ENCODE measurements at places on chromosomes 16 and 17.
A peak's percentile ranks its signal among the peaks of the same experiment; 100 is the strongest.

- DNase-seq, result no peak
Measured at GRCh38 chr16:50301626-50302471, 35.5 kb downstream of the ADCY7 start.

DNA sequence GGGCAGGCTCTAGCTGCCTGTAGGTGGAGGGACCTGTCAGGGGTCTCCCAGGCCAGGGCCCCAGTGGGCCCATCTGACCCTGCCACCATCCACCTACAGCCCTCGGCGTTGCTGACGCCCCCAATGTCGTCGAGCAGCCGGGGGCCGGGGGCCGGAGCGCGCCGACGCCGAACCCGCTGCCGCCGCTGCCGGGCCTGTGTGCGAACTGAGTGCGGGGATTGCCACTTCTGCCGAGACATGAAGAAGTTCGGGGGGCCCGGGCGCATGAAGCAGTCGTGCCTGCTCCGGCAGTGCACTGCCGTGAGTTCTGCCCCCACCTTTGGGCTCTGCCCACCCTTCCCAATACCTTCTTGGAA lies 2.2 kb downstream of the FBXL19 start:
- no peak for DNase-seq

GRCh38 chr17:47978324-47978723 lies 7.4 kb downstream of the CDK5RAP3 start:
- DNase-seq, result peak; percentile 87

GRCh38 chr17:76441686-76442340 lies 11.1 kb downstream of the UBE2O start:
- DNase-seq, result peak; percentile 42

DNA sequence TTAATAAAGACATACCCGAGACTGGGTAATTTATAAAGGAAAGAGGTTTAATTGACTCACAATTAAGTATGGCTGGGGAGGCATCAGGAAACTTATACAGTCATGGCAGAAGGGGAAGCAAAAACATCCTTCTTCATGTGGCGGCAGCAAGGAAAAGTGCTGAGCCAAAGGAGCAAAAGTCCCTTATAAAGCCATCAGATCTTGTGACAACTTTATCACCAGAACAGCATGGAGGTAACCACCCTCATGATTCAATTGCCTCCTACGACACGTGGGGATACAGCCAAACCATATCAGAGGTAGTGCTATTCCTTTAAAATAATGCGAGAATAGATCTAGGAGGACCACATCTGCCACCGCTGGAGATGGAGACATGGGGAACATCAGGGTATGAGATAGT lies 9.0 kb downstream of the C16orf54 start:
- DNase-seq, result no peak

DNA sequence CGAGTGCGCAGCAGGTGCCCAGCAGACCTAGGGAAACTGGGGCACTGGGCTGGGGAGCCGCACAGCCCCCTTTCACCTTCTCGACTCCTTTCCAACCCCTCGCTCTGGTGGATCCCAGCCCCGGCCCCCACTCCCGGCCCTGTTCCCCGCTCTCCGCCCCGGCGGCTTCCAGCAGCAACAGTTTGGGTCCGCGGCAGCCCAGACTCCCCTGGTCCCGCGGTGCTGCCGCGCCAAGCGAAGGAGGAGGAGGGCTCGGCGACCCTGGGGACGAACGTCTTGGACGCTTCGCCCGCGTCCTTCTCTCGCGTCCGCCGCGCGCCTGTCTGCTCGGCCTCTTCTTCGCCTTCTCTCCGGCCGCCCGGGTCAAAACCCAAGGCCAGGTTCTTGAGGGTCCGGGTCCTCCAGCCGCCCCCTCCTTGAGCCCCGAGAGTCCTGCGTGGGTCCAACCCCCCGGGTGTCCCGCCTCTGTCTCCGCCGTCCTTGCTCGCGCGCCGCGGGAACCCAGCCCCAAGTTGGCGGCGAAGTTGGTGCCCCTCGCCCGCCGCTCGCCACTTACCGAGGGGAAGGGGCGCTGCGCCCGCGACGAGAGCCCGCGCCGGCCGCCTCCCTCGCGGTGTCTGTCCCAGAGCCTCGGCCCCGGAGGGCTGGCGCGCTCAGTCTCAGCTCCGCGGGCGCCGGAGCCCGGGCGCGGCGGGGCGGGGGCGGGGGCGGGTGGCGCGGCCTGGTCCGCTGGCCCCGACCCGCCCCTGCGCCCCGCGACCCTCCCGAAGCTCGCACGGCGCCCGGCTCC lies 1.4 kb upstream of the GRIN2C start:
- no peak for DNase-seq

GRCh38 chr17:2363851-2364762 lies 26.8 kb downstream of the SGSM2 start:
- no peak for DNase-seq

DNA sequence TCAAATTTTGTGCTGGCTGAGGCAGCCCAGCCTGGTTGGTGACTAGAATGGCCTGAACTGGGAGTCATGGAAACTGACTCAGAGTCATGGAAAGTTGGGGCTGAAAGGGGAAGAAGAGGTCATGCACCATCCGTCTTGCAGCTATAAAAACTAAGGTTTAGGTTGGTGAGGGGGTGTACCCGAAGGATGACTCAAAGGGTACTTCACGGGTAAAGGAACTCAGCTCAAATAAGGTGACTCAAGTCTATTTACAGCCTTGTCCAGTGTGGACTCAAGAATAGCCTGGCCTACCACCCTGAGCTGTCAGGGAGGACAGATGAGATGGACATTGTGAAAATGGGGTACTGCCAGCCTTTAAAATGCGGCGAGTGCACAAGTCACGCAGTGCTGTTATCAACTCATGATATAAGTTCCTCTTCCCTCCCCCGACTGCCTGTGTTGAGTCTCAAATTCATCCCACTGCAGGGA lies 18.6 kb downstream of the CD300LB start:
- DNase-seq, result peak; percentile 75

DNA sequence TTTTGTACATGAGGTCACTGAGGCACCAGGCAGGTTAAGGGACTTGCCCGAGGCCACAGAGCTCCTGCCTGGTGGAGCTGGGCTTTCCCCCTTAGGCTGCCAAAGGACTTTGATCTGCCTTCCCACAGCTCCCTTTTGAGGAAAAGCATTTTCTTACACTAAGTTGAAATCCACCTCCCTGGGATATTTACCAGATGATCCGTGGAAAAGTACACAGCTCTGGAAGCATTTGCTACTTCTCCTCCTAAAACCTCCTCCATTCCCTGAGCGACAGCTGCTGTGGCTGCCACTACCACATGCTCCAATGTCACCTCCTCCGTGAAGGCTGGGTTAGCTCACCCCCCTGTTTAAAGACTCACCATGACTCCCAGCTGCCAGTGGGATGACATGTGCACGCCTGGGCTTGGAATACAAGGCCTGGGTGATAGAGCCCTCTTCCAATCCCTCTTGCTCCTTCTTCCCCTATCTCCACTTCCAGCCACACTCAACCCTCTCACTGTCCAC lies 1.2 kb upstream of the MPRIP start:
- DNase-seq, result no peak

DNA sequence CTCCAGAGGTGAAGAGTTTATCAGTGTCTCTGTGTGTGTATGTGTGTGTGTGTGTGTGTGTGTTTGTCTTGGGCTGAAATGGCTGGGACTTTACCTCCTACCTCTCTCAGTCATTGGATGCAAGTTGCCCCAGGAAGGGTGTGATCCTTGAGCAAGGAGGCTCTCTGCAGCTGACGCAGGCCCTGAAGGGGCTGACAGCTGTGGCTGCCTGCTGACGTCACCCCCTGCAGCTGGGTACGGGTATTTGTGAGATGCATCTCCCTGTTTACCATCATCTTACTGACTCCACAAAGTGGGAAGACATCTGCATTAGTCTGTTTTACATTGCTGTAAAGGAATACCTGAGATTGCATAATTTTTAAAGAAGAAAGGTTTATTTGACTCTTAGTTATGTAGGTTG lies 631.5 kb upstream of the RBFOX1 start:
- no peak for DNase-seq

DNA sequence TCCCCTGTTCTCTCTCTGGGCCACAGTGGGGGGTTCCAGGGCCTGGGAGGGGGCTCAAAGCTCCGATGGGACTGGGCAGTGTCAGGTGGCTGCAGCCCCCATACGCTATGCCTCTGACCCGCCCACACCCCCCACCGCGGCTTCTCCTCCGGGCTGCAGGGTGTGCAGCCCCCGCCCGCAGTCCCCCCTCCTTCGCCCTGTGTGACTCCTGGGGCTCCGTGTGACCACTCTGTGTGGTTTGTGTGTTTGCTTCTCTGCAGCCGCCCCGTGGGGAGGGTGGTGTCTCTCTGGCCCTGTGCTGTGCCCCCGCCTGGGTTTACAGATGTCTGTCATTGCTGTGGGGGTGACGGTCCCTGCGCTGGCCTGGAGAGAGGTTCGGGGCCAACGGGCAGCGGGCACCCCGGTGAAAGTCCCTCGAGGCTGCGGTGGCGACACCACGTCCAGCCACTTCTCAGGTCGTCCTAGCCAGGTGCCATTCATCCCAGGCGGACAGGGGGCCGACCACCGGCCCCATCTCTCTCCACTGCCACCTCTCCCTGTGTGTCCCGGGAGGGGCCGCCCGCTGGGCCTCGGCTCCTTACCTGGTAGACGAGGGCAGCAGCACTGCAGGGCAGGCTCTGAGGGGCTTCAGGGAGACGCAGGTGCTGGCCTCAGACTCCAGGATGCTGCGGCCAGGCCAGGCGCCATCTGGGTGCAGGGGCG lies 5.5 kb downstream of the SSTR5 start:
- no peak for DNase-seq

DNA sequence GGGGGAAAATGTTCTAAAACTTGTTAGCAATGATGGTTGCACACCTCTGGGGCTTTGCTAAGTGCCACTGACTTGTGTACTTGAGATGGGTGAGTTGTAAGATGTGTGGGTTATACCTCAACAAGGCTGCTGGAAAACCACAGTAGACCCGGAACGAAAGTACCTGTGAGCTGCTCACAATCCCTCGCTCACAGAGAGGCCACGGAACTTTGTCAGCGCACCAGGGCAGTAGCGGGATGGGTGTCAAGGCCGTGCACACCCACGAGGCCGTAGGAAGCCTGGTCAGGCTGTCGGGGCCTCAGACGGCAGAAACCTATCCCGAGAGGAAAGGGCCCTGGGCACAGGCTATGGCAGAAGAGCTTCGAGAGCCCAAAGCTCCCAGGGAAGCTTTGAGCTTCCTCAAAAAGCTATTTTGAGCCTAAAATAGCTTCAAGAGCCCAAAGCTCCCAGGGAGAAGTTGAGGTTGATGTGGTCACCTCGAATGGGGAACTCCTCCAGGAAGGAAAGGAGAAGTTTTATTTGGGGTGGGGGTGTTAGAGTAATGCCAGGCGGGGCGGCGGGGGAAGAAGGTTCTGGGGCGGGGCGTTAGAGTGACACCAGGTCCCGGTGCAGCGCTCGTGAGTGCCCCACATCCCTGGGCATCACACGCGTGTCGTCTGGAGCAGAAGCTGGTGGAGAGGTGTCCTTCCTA lies 19.0 kb downstream of the CBFA2T3 start:
- DNase-seq, result peak; percentile 79

DNA sequence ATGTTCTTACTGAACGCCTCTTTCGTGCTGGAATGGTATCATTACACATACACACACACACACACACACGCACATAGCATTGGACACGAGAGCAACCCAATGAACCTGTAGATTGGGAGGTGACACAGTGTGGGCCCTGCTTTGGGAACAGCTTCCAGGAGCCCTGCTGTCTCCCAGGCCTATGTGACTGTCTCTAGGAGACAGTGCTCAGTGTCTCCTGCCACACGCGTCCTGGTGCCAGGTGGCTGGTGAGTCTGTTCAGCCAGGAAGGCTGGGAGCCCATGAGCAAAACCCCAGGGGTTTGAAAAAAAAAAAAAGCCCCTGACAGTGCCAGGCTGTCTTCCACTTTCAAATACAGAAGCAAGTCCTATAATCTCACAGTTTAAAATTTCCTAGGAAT lies 2.4 kb upstream of the SPOP start:
- no peak for DNase-seq

DNA sequence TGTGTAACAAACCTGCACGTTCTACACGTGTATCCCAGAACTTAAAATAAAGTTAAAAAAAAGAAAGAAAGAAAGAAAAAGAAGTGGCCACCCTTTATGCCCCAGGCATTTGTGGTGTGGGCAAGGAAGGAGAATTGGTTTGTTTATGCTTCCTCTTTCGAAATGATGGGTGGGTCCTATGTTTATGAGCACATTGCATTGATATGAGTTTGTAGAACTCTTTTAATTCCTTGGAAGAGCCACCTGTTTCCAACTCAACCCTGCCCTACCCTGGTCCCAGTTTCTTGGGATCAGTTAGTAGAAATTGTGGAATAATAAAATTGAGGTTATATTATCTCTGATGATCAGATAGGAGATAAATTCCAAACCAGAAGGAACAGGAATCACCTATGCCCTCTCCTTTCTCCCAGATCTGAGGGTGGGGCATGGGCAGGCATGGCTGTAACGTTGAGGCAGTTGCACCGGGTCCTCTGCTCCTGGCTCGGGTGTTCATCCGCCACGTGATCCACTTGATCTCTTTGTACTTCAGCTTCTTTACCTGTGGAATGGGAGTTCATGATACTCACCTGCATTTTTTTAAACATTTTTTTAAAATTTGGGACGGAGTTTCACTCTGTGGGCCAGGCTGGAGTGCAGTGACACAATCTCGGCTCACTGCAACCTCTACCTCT lies 15.9 kb downstream of the CHAD start:
- DNase-seq, result peak; percentile 69

GRCh38 chr16:79381603-79382042 lies 218.9 kb downstream of the MAF start:
- peak; percentile 37 for DNase-seq

GRCh38 chr16:66681676-66682075 lies 14.9 kb downstream of the CMTM4 start:
- no peak for DNase-seq

DNA sequence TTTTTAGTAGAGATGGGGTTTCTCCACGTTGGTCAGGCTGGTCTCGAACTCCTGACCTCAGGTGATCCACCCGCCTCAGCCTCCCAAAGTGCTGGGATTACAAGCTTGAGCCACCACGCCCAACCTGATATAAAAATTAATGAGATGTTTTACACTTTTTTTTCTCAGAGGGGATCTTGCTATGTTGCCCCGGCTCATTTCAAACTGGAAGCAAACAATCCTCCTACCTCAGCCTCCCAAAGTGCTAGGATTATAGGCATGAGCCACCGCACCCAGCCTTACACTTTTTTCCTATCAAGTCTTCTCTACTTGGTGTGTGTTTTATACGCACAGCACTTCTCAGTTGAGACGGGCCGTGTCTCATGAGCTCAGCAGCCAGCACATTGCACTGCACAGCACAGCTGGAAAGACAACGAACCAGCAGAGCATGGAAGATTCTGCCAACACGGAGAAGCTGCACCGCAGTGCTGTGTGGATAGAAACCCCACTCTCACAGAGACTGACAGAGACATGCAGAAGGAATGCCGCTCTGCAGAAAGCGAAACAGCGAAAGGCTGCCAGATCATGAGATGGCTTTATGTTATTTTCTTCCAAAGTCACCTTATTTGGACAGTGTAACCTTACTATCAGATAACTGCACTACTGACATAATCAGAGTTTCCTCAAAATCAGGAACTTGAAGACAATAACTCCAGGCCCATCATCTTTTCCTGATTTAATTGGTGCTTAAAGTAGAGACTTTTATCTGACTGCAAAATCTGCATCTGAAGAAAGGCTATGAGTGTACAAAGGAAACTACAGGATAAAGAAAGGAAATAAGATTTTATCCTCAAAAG lies 6.5 kb upstream of the QRICH2 start:
- DNase-seq, result peak; percentile 27
